HEK293T (cell line): ENCODE measurements at places on chromosomes 12 and 14.

DNA sequence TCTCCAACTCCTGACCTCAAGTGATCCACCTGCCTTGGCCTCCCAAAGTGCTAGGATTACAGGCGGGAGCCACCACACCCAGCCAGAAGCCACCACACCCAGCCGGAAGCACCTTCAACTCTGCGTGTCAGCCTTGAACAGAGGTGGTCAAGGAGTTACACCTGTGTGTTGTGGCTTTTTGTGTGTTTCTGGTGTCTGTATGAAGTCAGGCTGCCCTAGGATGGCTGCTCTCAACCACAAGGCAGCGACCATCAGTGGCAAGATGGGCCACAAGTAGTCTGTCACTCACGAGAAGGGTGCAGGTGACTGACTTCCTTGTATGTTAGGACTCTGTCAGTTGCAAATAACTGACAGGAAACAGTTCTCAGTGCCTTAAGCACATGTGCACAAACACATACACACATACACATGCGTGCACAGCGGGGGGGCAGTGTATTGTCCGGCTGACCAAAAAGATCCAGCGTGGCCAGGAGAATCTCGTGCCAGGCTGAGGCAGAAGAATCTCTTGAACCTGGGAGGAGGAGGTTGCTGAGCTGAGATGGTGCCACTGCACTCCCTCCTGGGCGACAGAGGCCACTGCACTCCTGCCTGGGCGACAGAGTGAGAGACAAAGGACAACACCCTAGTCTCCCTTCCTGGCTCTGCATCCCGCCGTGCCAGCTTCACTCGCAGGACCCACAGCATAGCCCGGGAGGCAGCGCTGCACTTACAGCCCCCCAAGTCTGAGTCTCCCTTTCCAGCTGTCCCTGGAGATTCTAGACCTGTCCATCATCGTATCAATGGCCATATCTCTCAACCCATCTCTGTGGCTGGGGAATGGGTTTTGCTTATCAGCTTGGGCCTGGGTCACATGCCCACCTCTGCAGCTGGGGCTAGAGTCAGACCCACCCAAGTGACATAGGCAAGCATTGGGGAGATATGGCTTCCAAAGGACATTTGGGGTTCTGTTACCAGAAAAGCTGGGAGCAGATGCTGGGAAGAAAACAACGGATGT, 13.7 kb downstream of the P2RX4 start:
- DNase-seq, result no peak

- peak; percentile 91 for DNase-seq
Measured at GRCh38 chr12:57005980-57006808, at the start of gene ZBTB39. ZBTB39 (minus strand) TSS chr12:57006546; CDS start chr12:57004917, 1,629 bp downstream.

GRCh38 chr14:104598039-104598909, 6.3 kb downstream of the TMEM179 start:
- DNase-seq, result no peak

- no peak for DNase-seq
Measured at GRCh38 chr12:76489737-76490136, 69.8 kb downstream of the OSBPL8 start.

DNA sequence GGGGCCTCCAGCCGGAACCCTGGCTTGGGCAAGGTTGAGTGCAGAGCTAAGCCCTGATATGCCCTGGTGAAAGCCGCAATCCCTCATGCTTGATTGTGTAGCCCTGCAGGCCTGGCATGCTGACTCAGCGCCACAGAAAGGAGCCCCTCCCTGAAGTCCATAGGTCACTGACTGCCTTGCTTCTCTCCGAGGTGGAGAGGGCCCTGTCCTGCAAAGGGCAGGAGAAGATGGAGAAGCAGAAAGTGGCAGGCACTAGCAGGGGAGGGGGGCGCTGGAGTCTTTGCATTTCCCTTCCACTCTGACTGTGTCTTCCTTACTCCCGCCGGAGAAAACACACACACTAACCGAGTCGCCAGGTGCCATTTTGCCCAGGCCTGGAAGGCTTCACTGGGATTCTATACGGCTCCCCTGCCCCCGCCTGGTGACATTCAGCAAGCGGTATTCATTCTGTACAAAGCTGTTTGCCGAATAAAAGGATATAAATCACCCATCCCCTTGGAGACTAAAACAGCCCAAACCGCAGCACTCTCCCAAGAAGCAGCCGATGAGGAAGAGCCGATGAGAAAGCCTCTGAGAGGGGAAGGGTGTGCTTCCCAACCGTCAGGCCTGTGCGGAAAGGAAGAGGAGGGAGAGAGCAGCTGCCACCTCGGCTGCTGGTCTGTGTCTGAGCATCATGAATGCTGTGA, 69.8 kb downstream of the SLC6A12 start:
- no peak for DNase-seq

- DNase-seq, result no peak
Measured at GRCh38 chr14:63435838-63436237, 107.3 kb downstream of the PPP2R5E start.

DNA sequence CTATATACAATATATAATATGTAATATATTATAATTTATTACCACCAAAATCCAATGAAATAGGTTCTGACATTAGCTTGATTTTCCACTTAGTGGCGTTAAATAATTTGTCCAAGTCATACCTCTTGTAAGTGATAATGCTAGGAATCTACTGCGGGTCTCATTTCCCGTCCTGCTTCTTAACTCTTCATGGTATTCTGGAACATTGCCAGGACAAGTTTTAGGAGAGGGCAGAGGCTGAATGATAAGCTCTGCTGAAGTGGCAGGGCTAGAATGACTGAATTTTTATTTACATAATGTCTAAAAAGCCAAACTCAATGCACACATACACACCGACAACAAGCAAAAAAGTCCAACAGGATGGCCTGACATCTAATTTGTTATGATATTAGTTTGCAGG, 70.4 kb upstream of the PTPRQ start:
- peak; percentile 14 for DNase-seq

GRCh38 chr12:57738661-57739237, at the start of gene AGAP2:
AGAP2 (minus strand) TSS chr12:57738742; CDS start chr12:57738246, 496 bp downstream.
- DNase-seq, result peak; percentile 70

DNA sequence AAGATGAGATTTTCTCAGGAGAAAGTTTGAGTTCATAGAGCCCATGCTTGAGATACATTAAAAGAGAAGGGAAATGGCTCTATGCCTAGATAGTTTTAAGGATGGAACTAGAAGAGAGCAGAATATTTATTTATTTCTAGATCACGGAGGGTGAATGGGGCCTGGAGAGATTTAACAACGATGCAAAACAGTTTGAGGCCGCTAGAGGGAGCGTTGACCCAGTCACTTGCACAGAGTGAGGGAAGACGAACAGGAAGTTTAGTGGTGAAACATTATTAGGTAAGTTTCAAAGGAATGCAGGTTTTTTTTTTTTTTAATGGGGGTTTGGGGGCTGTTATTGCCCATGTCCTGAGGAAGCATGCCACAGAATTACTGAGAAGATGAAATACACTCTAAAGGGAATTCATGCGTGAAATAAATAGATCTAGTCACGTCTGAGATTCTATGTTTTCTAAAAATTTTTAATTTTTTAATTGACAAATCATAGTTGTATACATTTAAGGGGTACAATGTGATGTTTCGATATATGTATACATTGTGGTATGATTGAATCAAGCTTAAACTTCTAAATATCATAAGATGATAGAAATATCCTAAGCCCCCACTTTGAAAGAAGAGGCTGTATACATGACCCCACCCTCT, 14.8 kb upstream of the PPP1R1A start:
- DNase-seq, result peak; percentile 74

DNA sequence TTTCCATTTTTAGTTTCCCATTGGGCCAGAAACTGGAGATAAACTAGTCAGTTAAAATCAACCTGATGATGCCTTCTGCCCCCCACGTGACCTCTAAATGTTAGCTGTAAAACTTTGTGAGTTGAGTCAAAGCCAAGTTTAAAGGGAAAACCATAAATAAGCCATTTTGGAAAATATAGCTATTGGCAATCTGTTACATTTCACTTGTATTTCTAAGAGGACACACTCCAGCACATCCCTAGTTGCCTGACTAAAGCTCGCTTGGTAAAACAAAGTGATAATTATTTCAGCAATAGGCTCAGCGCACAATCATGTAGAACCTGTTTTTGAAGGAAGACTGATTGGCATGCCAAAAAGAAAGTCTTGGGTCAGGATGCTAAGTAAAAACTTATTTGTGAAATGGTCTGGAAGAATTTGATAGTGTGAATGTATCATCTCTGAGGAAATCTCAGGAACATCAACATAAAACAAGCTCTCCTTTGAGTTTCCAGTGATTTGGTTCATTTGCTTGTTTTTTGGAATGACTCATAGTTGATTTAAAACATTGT, 49.2 kb upstream of the AEBP2 start:
- no peak for DNase-seq

GRCh38 chr12:16608946-16609539, 3.1 kb upstream of the LMO3 start:
- no peak for DNase-seq

GRCh38 chr12:12741660-12742059, 24.5 kb downstream of the CDKN1B start:
- no peak for DNase-seq

DNA sequence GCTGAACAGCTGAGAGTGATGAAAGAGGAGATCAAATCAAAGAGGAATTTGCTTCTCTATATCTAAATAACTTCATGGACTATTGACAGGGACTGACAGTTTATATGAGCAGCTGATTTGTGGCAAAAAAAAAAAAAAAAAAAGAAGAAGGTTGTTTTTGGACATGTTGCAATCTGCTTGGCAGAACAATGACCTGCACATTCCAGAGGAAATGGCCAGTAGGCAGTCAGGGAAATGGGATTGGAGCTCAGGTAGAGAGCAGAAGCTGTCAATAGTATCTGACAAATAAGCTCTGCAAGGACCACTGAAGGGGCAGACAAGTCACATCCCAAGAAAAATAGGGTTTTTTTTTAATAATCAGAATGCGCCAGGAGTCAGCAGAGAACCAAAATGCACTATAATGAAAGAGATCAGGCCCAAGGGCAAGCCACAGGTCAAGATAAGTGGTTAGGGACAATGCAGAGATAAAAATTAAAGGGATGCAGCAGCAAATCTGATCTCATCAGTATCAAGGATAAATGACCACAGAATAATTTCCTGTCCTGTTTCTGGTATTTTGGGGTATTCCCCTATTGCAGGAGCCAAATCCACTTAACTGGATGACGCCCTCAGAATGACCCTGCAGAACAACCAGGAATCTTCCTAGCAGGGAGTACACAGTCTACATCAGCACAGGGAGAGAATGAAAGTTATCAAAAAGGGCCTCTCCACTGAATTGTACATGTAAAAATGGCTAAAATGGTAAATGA, 22.6 kb upstream of the DUSP16 start:
- DNase-seq, result no peak

DNA sequence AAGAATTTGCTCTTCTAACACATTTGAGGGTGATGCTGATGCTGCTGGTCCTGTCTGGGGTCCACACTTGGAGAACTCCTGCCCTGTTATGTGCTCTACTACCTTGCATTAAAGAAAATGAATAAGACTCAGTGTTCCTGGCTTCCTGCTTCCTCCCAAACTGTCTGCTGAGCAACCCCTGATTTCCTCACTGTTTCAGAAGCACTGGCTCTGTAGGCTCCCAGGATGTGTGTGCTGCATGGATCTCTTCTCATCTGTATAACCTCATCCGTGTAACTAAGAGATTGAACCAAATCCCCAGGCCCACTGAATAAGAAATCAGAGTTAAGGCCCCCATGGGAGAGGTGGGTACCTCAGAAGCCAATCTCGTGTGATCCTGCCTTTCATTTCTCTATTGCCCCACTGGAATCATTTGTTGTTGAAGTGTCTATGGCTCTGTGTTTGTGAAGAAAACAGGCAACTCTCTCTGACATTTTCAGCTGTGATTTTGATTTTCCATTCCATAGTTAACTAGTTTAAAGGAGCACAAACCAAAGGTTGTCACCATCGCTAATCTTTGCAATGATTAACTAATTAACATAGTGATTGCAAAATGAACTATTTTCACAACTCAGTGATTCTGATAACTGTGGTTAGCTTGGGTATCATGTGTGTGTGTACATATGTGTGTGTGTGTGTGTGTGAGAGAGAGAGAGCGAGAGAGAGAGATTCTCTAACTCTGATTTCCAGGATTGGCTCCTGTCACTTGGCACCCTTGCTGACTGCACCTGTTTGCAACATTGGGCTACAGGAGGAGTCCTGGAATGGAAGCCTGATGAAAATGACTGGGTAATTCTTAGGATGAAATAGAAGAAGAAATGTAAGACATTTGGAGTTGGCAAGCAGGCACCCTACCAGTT, 196.2 kb downstream of the SLC38A4 start:
- no peak for DNase-seq

DNA sequence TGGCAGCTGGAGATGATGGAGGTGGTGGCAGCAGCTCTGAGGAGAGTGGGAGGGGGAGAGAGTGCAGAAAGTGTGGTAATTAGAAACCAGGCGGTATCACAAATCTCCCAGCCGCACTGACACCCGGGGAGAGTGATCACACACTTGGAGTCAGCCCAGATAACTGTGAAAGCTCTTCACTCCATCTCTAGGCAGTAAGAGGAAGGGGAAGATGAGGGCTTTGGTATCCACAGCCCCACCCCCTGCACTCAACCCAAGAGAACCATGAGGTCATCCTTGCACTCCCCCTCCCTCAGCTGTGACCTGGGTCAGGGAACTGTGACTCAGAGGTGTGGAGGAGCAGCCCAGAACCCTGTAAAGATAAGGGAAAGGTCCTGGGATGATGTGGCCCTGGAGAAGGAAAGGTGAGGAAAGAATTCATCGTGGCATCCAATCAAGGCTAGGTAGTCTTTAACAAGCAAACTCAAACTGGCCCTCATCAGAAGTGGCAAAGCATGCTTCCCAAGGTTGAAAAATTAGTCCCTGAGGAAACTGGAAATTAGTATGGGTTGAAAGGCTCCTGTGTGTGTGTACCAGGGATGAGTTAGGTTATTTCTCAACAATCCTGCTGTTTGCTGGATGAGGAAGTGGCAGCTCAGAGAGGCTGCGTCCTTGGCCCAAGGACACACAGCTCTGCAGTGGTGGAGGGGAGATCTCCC, 111.0 kb upstream of the LHX5 start:
- no peak for DNase-seq

GRCh38 chr12:38543151-38543550, 226.6 kb downstream of the ALG10B start:
- no peak for DNase-seq

DNA sequence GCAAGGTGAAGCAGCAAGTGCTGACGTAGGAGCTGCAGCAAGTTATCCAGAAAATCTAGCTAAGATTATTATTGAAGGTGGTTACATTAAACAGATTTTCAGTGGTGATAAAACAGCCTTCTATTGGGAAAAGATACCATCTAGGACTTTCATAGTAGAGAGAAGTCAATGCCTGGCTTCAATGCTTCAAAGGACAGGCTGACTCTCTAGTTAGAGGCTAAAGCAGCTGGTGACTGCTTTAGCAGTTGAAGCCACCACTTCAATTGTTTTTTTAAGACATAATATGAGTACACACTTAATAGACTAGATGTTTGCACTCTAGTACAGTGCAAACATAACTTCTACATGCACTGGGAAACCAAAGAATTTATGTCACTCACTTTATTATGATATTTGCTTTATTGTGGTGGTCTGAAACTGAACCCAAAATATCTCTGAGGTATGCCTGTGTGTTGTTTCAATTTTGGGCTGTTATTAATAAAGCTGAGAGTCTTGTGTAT, 1026.9 kb upstream of the FOXG1 start:
- DNase-seq, result no peak

DNA sequence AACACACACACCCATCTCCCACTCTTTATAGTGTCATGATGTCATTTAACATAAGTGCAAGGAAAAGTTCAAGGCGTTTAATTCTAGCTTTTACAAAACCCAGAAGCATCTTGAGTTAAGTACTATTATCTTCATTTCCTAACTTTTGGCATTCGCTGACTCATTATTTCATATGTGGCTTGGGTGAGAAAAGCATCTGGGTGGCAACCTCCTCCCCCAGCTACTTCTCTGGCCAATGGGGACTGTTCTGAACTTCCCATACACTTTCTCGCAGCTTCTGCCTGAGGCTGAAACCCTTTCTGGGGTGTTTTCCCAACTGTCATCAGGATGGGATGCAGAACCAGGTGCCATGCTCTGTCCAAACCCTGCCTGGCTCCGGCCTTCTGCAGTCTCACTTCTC, 2.8 kb upstream of the MARK3 start:
- DNase-seq, result no peak
